ENCODE measurements at places on chromosomes 16 and 17.

DNA sequence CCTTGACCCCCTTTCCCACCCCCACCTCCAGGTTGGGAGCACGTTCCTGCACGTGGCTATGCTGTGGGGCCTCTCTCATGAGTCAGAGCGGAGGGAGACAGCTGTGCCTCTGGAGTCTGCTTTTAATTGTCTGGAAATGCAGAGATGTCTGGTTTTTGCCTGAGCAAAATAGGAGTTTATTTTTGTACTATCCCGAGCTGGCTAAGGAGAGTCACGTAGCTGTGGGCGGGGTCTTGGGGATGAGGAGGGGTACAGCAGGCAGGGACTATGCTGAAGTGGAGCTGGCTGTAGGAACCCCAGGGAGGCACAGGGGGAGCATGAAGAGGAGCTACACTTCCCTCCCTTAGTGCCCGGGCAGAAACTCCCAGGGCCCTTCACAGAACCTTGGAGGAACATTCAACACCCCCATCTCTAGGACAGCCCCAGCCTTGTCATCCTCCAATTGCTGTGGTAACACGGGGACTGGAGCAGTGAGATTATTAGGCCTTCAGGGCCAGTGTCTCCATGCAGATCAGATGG lies 44.7 kb upstream of the LGALS9 start:
- no peak for DNase-seq

GRCh38 chr17:7575959-7576358 lies 3.5 kb upstream of the CD68 start:
- no peak for DNase-seq

- no peak for DNase-seq
These were observed 892 bp upstream of the KIAA0513 start for GRCh38 chr16:85026703-85027102.

DNA sequence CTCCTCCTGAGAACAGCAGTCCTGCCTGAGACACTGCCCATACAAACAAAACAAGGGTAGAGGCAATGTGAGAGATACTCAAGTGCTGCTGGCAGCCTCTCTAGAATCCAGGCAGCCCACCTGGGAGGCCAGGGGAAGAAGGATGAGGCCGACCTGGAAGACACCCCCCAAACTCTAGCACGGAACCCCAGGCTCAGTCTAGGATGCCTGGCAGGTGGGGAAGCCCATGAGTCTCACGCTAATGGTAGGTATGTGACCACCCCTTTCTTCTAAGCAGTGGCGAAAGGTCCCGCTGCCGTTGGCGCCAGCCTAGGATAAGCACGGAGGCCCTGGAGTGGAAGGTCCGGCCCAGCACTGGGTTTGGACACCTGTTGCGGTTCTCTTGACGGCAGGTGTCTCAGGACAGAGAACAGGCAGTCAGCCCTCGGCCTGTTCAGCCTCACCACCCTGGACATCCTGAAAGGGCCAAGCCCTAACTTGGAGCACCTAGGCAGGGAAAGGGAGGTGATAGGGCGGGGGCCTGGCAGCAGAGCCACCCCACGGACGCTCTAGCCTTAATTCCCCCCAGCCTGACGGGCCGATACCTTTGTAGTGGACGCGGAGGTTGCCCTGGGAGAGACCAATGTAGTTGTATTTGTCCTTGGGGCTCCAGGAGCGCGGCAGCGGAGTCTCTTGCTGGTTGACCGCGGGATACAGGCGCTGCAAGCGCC lies 487 bp downstream of the RANBP10 start:
- DNase-seq, result no peak

DNA sequence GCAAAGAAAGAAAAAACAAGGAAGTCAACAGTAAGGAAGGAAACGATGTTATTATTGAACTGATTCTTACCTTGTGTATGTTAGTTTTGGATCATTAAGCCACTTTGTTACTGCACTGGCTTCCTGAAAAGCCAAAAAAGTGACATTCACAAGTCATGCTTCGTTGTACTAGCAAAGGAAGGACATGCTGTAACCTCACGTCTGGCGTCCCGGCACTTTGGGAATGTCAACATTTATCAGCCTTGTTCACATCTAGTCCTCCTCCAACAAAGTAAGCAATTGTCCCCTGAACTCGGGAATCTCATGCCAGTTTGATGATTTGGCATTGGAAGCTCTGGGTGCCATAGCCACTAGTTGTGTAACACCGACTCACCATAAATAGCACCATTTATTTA lies 731 bp upstream of the MKS1 start:
- DNase-seq, result no peak

Measured in stimulated activated CD4-positive, alpha-beta T cell treated with anti-CD3 and anti-CD28 coated beads, Interleukin-1b, Interleukin-23, amount 100 ng/mL, for 1 hour (primary cell).